Liver (tissue), 10 donors: ENCODE measurements at places on chromosomes 5 and 9.

- DNase-seq = no peak
Measured at GRCh38 chr5:39863926-39864552, 439.3 kb upstream of the DAB2 start.

GRCh38 chr5:59810041-59810440 lies 83.5 kb downstream of the PDE4D start:
- peak; percentile 68 for DNase-seq

DNA sequence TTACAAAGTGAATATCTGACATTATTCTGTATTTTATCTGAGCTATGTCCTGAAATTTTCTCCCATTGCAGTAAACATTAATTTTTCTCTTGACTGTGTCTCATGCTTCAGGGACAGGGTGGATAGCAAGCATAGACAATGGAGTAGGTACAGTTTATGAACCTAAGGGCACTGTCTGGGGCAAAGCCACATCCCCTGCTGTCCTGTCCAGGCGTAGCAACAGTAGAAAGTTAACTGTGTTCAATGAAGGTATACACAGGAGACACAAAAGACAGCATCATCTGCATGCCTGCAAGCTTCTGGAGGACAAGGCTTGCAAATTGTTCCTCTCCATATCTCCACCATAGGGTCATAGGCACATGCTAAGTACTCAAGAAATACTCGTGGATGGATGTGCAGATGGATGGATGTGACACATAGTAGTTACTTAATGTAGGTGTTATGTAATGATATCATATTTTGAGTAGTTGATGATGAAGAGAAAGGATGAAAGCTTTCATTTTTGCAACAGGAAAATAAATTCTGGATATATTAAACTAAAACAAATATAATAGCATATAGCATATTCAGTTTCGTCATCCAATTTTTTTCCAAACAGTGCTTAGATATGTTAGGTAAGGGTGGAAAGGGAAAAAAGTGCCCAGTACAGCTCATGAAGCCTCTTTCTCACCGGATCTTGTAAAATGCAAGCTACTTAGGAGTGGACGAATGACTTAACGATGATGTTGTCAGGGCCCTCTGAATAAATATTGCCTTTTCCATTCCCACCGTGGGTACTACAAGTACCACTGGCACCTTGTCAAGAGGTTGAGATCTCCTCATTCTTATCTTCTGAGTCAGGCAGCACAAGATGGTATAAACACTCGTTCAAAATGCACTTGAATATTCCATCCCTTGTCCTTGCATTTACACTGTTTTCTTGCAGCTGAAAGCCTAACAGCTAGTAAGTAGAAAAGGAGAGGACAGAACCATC lies 19.9 kb upstream of the ZSWIM6 start:
- no peak for DNase-seq

GRCh38 chr5:2334719-2335118 lies 416.8 kb downstream of the IRX2 start:
- DNase-seq = no peak

DNA sequence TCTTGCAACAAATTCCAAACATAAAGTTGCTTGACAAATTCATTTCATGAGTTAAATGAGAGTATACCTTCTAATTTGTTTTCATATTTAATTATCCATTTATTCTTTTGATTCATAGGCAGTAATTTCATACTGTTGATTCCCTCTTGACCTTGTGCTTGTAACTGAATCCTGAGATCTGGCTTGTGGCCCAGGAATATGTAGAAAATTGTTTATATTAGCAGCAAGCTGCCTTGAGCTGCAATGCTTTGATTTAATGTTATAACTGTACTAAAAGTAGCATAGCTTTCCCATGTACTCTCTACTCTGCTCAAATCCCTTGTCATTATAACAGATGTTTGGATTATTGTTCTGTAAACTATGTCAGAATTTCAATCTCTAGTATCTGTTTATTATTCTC lies 780.7 kb downstream of the NR2F1-AS1 start:
- no peak for DNase-seq

GRCh38 chr9:86301686-86302085 lies 19.3 kb upstream of the ISCA1 start:
- no peak for DNase-seq

- DNase-seq = no peak
Measured at GRCh38 chr5:95723632-95724369, 7.3 kb upstream of the RHOBTB3 start.

DNA sequence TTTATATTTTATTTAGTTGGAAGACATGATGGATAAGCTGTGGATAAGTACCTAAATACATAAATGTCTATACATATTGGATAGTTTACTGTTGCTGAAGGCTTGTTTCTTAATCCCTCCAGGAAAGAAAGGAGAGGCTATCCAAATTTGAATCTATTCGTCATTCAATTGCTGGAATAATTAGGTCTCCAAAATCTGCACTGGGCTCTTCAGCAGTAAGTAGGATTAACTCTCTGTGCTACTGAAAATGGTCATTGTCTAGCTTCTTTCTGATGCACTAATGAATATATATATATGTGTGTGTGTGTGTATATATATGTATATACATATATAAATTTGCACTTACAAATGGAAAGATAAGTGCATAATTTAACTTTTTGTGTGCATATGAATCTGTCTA lies 198.3 kb downstream of the FER start:
- DNase-seq = no peak

GRCh38 chr9:125556046-125556721 lies 150.8 kb downstream of the MAPKAP1 start:
- DNase-seq = no peak

DNA sequence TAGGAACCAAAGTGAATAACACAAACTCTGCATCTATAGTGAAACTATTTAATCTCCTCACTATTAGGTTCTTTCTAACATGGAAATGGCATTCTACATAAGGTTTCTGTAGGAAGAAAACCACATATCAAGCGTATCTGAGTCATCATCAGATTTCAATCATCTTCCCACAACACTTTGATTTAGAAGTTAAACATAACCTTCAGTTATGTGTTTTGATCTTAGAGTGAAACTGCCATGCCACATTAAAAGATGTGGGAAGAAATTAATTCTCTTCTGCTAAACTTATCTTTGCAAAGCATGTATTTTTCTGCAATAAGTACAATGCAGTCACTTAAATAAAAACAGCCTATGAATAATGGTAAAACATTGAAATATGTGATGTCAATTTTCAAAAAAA lies 55.0 kb downstream of the MEF2C start:
- no peak for DNase-seq

DNA sequence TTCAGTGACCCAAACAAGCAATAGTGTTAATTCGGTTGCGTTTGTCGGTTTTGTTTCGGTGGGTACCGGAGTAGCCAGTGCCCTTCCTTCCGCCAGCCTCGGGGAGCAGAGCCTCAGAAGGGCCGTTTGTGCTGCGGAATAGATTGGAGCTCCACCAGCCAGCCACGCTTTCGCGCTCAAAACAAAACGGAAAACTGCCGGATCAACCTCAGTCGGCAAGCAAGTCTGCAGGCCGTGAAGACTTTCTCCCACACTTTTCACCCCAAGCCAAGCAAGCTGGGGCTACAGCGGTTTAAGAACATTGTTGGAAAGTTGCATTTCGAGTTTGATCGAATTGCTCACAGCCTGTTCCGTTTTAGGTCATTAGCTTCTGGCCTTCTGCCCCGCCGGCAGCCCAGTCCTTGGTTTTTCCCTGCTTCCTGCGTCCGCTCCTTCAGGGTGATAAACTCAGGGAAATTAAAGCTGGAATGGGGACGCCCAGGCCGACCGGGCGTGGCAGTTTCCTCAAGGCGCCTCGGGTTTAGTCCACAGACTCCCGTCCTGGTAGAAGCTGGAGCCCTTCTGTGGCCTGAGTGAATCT lies 803 bp upstream of the CCNO start:
- no peak for DNase-seq

GRCh38 chr5:169933127-169933526 lies 47.2 kb downstream of the INSYN2B start:
- no peak for DNase-seq

DNA sequence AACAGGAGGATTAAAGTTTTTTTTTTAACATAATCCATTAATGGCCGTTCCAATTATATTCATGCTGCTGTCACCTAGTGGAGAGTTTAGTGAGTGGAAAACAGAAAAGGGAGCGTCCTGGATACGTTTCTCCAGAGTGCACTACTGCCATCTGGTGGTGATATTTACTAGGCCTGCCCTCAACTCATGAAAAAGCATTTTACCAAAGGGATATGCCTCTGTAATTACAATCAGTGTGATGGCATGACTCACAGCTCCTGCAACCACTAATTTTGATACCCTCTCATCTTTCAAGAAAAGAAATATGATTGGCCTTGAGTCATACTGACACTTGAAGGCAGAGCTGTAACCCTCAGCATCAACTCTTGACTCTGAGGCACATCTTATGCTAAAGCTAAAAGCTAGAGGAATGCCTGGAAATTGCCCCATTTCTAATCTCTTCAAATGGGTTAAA lies 20.1 kb downstream of the MINAR2 start:
- peak; percentile 61 for DNase-seq

DNA sequence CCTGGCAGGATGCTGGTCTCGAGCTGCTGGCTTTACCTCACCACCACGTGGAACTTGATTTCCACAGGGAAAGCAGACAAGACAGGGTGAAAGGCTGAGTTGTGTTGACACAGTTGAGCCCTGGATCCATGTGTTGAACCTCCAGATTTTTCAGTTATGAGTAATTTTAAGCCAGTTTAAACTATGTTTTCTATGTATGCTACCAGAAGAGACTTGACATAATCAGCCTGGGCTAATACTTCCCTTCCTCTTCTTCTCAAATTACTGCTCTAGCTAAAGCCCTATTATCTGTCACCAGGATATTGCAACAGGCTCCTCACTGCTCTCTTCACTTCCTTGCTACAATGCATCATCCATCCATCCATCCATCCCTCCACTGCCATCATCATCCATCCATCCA lies 12.0 kb upstream of the PHYKPL start:
- DNase-seq = no peak

- DNase-seq = no peak
Measured at GRCh38 chr9:91777292-91777830, 172.7 kb downstream of the ROR2 start.

- no peak for DNase-seq
Measured at GRCh38 chr5:107272954-107273353, 397.8 kb downstream of the EFNA5 start.

DNA sequence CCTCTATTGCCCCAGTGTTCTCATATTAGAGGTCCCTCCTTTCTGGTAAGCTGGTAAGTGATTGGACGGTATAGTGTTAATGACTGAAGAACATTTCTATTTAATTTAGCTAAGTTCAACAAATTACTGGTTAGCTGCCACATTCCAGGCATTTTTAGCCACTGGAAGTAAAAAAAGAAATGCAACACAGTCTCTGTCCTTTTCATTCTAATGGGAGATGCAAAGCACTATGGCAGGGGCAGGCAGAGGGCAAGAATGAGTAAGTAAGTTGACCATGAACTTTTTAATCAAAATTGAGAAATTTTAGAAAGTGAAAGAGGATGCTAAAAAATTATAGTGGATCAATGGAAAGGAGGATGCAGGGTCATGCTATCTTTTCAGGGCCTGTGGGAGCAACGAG lies 137.4 kb downstream of the GPBP1 start:
- no peak for DNase-seq

DNA sequence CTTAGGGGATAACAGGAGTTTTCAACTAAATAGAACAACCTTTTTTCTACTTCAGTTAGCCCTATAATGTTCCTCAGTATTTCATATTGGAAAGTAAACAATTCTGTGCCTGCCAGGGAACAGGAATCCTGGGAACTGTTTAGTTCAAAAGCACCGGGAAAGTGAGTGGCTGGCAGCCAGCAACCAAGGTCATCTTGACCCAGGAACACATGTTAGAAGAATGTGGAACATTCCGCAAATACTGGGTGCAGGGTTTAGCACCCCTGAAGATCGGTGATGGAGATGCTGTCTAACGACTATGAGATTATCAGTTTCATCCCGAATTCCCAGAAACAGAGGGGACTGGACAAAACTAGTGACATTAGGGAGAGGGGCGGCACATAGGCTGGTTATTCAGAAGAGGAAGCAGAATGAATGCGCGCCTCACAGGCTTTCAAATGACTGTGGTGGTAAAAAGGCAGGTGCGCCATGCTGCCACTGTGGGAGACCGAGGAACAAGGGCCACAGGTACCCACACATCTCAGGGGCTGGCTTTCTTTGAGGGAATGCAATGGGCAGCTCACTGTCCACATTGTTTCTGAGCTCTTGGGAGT lies 51.2 kb downstream of the IPPK start:
- DNase-seq = no peak

DNA sequence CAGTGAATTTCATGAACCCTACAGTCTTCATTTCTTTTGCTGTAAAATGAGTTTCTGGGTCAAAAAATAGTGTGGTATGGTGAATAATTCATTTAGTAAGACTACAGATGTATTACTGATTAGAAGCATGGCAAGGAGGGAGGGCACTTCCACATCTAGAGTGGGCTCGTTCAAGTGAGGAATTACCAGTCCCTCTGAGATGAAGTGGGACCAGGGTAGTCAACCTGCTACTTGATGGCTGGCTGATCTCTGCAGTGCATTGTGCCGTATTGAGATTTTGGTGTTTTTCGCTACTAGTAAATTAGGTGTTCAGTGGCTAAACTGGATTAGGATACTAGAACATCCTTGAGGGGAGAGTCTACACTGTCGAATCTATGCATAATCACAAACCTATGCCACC lies 10.8 kb downstream of the CDC37L1 start:
- DNase-seq = no peak

DNA sequence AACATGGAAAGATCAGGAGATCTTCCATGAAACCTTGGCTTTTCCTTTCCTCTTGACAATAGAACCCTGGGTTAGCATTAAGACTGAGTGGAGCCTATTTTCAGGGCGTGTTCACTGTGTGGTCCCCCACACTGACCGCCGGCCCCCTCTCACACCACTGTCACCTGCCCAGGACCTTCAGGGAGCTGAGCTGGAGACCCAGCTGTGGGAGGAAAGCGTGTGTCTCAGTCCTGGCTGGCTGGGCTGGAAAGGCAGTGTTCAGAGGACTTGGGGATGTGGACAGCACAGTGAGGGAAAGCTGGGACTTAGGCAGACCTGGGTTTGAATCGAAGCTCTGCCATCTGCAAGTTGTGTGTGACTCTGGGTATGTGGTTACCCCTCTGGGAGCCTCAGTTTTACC lies 268.1 kb downstream of the NSG2 start:
- DNase-seq = no peak

- DNase-seq = no peak
Measured at GRCh38 chr5:157900644-157901043, 41.7 kb upstream of the CLINT1 start.

- DNase-seq = peak; percentile 78
Measured at GRCh38 chr9:130444565-130445221, at the start of gene ASS1. Gene ASS1 (plus strand): TSS chr9:130444961. CDS start chr9:130452229, 7,268 bp downstream.

- DNase-seq = no peak
Measured at GRCh38 chr9:86765746-86766430, 181.4 kb downstream of the GAS1 start.

- no peak for DNase-seq
Measured at GRCh38 chr9:111001526-111001925, 36.7 kb downstream of the LPAR1 start.

DNA sequence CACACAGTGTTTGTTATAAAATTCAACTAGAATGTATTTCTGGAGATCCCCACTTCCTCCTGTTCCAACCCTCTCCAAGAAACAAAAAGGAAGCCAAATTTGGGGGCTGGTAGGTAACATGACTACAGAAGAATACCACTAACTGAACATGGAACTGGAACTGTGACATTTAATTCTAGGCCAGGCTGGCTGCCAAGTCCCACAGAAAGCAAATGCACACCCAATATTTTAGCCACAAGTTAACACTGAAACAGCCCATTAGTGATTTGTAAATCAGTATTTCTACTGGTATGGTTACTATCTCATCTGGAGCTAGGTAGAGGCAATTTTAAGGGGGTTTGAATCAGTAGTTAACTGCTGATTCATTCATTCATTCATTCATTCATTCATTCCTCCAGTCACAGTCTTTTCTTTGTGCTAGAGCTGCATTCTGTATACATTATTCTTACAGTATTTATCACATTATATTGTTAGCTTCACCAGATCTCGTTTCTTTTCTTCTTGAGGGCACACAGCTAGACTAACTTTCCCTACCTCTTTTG lies 131.7 kb upstream of the GDNF start:
- no peak for DNase-seq
